ENCODE measurements at places on chromosomes 12 and 14. TPM values are rescaled to one million over a fixed set of nuclear protein-coding genes. Genes with fewer than 3 reads are reported as not detected.

The PAX9 gene
- total RNA-seq: not detected

DNA sequence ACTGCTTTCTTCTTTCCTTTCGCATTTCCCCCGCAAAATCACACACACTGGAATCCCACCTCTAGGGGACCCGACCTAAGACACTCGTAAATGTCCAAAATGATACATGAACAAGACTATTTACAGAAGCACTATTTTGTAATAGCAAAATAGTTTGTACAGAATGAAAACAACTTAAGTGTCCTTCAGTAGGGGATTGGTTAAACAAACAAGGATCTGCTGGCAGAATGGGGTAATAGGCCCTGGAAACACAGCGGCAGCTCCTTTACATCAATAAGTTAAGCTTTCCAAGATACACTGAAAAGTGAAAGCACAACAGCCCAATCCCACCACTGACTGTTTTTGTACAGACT lies 48.8 kb downstream of the LTBP2 start:
- no peaks in the 10 kb centered on the region for H3K36me3 ChIP-seq
- peaks cover 31% of the 10 kb centered on the region for H3K27me3 ChIP-seq
- H3K4me3 ChIP-seq: no peak overlapping the region
- no peak for DNase-seq
- H3K4me1 ChIP-seq: no peaks in the 10 kb centered on the region

DNA sequence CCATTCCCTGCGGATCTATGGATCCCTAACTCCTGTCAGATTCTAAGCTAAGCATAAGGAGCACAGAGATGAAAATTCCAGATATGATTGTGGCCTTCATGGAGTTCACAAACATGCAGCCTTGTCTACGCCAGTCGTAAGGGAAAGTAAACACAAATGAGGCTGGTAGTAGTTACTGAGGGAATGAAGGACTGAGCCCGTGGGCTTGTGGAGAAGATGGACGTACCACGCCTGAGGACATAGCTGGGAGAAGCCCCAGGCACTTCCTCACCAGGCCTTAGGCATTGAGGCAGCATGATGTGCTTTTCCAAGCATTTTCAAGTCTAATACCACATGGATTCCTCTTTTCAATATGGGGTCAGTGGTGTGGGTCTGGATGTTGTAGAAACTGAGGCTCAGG lies 515.2 kb downstream of the BCL11B start:
- no peaks in the 10 kb centered on the region for H3K36me3 ChIP-seq
- no peak overlapping the region for H3K27ac ChIP-seq
- no peak overlapping the region for H3K4me3 ChIP-seq
- H3K4me1 ChIP-seq: peaks cover 6% of the 10 kb centered on the region
- DNase-seq: no peak

The CLEC4D gene
- total RNA-seq: not detected

DNA sequence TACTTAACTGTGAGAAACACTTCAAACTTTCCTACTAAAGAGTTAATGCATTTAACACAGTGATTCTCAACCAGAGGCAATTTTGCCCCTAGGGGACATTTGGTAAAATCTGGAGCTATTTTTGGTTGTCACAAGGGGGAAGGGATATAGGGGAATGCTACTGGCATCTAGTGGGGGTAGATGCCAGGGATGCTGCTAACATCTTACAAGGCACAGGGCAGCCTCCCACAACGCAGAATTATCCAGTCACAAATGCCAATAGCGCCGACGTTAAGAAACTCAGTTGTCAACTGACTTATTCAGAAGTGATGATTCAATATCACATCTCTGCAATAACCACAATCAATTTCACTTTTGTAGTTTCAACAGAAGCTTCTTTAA lies 2.0 kb downstream of the EEA1 start:
- H3K27ac ChIP-seq: peak overlapping the region; percentile 71
- DNase-seq: peak; percentile 35
- peak overlapping the region; percentile 80 for H3K4me3 ChIP-seq
- H3K27me3 ChIP-seq: peaks cover 16% of the 10 kb centered on the region

DNA sequence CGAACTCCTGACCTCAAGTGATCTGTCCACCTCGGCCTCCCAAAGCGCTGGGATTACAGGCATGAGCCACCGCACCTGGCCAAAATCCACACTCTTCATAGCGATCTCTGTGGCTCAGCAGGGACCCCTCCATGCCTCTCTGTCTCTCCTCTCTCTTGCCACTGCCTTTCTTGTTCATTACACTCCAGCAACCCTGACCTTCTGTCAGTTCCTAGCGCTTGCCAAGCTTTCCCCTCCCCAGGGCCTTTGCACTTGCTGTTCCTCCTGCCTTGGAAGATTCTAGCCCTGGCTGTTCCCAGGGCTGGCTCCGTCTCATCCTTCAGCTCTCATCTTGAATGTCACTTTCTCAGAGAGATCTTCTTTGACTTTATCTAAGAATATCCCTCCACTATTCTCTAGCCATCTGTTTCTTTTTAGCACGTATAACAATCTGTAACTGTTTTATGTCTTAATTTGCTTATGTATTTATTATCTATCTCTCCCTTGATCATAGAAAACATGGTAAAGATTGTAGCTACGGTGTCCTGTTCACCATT lies 38.9 kb upstream of the MAP1LC3B2 start:
- H3K4me3 ChIP-seq: no peak overlapping the region
- no peaks in the 10 kb centered on the region for H3K36me3 ChIP-seq
- H3K4me1 ChIP-seq: peaks cover 6% of the 10 kb centered on the region
- H3K27ac ChIP-seq: no peak overlapping the region
- DNase-seq: no peak

GRCh38 chr12:2405039-2405438 lies 352.3 kb downstream of the CACNA1C start:
- H3K4me1 ChIP-seq: no peaks in the 10 kb centered on the region
- H3K4me3 ChIP-seq: no peak overlapping the region
- H3K27me3 ChIP-seq: peaks cover 14% of the 10 kb centered on the region
- H3K36me3 ChIP-seq: no peaks in the 10 kb centered on the region
- no peak overlapping the region for H3K27ac ChIP-seq

DNA sequence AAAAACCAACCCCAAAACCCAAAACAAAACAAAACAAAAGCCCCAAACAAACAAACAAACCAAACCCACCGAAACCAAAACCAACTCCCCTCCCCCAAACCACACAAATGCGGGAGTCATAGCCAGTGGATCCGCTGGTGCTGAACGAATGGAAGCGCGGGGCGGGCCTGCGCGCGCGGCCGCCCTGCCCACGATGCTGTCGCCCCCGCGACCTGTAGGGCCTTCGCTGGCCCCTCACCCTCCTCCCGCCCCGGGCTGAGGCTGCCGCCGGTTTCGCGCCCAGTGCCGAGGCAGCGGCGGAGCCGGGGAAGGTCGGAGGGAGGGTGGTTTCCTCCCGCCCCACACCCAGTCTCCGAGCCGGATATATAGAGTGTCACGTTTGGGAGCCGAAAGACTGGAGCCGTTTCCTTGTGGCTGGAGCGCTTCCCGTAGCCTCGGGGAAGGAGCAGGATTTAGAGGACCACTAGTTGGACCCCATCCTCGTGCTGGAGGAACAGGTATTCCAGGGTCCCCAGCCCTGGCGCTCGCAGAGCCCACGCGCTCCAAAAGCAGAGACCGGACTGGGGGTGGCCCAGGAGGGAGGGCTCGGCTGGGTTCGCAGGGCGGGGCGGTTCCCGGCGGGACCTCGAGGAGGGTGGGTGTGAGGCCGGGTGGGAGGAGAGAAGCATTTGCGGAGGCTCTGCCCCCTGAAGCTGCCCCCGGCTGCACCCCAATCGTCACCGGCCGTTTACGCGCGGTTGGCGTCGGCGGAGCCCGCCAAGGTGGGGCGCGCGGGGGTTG lies at the start of gene FAR2:
Gene FAR2, plus strand, starts transcription at position 368 of the 780 bp plus-strand sequence. CDS start 121,172 bp downstream, outside the sequence.
- H3K36me3 ChIP-seq: peaks cover 3% of the 10 kb centered on the region
- H3K4me1 ChIP-seq: peaks cover 38% of the 10 kb centered on the region
- DNase-seq: peak; percentile 65
- peak within 1 kb of the TSS; percentile 95 for H3K4me3 ChIP-seq

Data from activated CD4-positive, alpha-beta memory T cell treated with anti-CD3 and anti-CD28 coated beads, Interleukin-2, amount 10 ng/mL, durations not matched to agents 7 days and 5 days (primary cell).